Fibroblast of villous mesenchyme (primary cell): ENCODE measurements at places on chromosomes 5 and 9. TPM values are rescaled to one million over a fixed set of nuclear protein-coding genes. Genes with fewer than 3 reads are reported as not detected.
A peak's percentile ranks its signal among the peaks of the same experiment; 100 is the strongest.

DNA sequence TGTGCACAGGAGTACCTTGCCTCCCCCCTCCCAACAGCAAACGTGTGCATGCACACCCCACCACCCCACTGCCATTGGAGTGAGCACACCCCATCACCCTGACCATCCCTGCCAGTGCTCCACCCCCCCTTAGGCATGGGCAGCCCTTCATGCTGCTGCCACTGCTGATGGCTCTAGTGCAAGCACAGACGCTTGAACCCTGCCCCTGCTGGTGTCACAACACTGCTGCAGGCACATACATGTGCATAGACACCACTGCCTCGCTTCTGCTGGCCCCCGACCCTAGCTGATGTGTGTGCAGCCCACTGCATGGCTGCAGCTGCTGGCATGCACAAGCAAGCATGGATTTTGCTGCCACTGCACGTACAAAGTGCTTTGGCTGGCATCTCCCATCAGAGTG is 16.0 kb upstream of the RGS7BP start:
- no peak for DNase-seq

DNA sequence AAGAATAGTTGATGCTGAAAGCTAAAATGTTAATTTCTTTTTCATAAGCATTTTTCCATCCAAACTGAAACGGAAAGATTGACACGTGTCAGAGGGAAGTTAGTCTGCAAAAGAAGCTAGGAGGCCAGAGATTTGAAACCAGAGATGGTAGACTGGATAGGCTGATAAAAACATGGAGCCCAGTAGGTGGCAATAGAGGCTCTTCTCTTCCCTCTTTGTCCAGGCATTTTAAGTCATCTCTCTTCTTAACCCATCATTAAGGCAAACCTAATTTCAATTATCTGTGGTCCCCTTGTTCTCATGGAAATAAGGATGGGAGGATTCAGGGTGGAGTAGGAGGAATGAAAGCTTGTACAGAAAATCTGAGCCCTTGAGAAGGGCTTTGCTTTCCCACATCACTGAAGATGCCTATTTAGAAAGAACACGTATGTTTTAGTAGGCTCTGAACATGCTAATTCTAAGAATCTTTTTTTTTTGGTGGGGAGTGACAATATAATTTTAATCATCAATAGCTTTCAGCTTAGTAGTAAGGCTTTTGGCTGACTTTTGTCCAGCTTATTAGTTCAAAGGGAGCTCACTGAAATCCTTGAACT is 66.6 kb downstream of the ZNF474 start:
- peak; percentile 72 for DNase-seq

GRCh38 chr5:159978358-159978757 is 30.6 kb upstream of the TTC1 start:
- DNase-seq: no peak

DNA sequence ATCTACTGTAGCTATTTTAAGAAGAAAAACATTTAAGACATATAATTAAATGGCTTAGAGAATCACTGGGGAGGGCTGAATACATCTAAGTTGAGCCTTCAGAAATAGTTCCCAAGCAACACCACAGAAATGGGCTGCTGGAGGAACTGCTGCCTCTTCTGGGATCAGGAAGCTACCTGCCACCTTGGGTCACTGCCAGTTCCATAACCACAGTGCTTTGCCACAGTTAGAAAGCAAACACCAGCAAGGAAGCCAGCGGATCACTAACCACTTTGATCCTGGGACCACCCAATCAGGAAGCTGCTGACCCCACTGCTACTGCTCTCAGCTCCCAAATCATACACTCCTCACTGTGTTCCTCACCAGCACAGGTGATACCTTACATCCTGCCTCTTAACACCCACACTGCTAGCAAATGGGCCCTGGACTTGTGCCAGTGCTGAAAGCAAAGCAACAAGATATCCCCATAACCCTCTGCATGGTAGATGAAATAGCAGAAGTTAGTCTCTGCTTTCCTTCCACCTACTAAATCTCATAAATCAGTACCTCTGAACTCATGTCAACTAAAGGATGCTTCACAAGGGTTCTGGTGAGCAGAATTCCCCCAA is 346.9 kb downstream of the DEPDC1B start:
- DNase-seq: no peak

DNA sequence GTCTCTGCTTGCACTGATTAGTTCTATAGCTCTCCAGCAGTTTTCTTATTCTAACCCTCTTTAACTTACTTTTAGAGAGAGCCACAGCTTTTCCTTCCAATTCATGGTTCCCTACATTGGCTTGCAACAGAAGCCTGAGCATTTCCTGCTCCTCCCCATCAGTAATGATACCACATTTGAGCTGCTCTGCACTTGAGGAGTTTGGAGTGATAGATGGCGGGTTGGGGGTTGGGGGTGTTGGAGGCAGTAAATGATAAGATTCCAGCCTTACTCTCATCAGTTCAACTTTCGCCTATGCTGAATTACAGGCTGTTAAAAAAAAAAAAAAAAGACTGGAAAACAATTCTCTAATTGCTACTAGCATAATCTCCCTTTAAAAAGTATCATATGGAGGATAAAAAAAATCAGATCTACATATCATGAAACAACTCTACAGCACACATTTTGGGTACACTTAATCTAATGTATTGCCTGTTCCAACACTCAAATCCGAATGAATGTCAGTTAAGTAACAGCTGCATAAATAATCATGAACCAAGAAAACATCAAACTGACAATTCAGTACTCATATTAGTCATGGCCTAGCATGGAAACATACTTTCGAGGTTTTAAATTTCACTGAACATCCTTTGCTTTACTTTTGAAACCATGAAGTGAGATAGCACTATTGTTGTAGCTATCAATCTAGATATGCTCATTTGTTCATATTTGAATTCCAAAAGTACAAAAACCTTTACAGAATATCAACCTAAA is 224.7 kb downstream of the NFIB start:
- DNase-seq: peak; percentile 1

DNA sequence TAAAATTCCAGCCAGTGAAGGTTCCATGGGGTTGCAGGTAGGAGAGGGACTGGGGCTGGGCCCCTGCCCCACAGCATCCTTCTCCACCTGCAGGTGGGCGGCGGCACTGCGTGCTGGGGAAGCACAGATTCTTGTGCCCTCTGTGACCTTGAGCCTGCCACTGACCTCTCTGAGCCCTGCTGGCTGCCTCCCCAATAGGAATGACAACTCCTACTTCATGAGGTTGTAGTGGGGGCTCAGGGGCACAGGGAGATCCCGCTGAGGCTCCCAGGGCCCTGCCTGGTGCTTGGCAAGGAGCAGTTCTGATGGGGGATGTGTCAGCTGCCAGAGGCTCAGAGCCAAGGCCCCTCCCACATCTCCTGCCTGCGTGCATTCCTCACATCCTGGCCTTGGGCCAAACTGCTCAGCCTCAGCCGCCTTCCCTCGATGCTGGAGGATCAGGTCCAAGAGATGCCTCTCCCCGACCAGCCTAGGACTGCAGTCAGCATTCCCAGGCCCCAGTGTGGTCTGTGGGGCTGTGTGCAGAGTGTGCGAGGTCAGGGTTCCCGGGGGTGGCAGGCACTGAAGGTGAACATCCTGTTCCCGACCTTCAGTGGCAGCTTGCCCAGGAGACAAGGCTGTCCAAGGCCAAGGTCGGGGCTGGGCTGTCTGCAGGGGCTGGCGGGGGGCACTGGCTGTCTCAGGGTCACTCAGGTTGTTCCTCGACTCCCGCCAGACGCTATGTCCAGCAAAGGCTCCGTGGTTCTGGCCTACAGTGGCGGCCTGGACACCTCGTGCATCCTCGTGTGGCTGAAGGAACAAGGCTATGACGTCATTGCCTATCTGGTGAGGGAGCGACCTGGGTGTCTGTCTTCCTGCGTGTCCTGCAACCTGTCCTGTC is 7.0 kb downstream of the ASS1 start:
- peak; percentile 88 for DNase-seq

DNA sequence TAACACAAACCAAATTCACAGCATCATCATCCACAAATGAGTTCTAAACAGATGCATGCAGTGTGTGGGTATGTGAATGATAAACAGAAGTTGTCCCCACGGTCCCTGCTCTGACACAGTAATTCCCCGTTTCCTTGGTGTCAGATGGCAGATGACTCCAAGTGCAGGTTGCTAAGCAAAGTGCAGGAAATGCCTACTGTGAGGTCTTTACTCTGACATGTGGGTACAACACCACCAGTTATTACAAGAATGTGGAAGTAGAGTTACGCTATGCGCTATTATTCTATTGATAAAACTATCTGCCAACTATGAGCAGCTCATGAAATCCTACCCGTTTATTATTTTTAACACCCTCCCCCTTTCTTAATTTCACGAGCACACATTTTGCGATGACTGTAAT is 448.9 kb downstream of the BNC2 start:
- DNase-seq: no peak

- no peak for DNase-seq
Measured at GRCh38 chr5:142117579-142118151, 9.1 kb downstream of the NDFIP1 start.

DNA sequence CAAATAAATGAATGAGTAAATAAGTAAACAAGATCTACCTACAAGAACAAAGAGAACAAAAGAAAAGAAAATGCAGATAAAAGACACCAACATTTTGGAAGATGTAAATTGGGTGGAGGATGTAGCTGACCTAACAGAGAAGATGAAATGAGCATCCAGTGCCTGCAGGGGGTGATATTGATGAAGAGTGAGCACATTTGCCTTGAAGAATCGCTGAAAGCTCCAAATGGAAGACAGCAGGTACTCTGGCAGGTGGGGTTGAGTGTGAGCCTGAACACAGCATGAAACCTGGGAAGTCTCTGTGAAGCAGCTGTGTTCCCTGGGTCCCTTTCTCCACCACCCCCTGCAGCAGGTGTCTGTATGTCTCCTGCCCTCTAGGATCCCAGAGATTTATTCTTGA is 125.6 kb downstream of the NXNL2 start:
- peak; percentile 57 for DNase-seq

DNA sequence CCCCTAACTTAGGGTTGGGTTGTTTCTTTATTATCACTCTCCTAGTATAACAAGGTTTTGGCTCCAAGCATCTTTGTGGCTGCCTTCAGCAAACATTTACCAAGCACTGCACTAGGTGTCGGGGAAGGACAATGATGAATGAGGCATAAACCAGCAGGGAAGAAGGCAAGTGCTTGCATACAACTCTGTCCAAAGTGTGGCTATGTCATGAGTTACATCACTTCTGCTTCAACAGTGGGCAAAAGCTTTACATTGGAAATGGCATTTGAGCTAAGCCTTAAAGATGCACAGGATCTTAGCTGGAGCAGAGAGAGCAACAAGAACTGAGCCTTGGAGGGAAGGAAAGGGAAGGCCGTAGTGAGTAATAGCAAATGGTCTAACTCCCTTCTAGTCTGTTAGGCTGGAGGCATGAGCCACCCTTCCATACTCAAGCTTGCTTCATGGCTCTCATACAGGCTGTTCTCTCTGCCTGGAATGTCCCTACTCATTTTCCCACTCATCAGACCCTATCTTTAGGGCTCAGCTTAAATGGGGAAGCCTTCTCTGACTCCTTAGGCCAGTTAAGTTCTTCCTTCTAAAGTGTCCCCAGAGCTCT is 121.8 kb downstream of the SEMA6A start:
- DNase-seq: no peak

DNA sequence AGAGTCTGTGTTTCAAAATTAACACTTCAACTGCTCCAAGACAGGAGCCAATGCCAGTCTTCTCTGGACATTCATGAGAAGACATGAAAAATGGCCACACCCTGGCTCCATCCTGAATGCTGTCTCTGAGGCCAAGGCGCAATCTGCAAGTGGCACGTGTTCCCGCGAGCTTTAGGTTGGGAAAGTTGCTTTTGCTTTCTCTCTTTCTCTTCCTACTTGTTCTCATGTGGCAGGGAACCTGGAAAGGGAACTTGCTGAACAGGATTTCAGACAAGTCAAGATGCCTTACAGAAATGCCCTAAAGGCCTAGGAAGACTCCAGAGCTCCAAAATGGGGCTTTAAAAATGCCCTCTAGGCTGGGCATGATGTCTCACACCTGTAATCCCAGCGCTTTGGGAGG is 91.9 kb upstream of the OTULINL start:
- no peak for DNase-seq

DNA sequence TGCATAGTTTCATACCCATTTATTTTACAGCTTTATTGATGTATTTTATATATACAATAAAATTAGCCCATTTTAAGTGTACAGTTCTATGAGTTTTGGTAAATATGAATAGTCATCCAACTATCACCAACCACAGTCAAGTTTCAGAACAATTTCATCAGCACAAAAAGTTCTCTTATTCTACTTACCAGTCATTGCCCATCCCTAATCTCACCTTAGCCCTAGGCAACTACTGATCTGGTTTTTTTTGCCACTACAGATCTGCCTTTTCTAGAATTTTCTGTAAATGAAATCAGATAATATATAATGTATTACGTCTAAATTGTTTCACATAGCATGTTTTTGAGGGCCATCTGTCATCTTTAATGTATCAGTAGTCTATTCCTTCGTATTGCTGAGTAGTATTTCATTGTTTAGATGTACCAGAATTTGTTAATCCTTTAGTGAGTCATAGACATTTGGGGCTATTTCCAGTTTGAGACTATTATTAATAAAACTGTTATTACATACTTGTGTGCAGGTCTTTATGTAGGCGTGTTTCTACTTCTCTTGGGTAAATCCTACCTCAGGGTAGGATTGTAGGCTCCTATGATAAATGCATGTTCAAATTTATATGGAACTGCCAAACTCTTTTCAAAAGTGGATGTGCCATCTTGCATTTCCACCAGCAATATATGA is 198.5 kb upstream of the ADAMTSL1 start:
- DNase-seq: no peak

DNA sequence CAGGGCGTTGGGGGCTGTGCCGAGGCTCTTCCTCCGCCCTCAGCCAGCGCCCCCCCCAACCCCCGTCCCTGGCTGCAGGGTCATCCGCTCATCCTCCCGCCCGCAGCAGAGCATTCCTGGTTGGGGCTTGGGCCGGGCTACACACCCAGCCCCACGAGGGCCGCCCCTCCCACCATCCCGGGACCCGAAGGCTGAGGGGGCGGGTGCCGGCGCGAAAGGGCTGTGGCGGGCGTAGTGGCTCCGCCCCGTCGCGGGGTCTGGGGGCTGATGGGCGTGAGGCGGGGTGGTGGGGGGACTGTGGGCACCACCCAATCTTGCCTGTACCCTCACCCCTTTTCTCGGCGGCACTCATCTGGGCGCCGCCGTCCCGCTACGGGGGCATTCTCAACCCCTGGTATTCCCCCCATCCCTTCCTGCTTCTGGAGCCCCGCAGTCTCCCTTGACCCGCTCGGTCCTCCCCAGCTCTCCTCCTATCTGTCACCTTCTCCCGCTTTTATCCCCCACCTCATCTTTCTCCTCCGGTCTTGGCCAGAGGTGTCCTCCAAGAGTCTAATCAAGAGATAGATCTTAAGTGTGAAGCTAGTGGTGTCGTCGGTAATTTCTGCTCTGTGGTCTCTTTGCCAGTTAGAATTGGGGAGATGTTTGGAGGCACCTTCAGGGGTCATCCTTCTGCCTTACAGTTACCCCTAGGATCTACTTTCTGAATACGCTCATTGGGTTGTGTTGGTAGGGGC is 1.6 kb downstream of the FER start:
- no peak for DNase-seq

GRCh38 chr9:131651599-131651998 is 88.3 kb downstream of the RAPGEF1 start:
- peak; percentile 70 for DNase-seq

GRCh38 chr5:103744159-103744558 is 181.6 kb upstream of the NUDT12 start:
- DNase-seq: peak; percentile 39

- DNase-seq: no peak
Measured at GRCh38 chr5:45691656-45692055, 4.5 kb downstream of the HCN1 start.

NDST1 gene
- 87.2 and 89.5 TPM in 2 replicates for total RNA-seq

RC3H2 gene
- total RNA-seq: 52.8 and 67.8 TPM in 2 replicates

SMIM33 gene
- total RNA-seq: not detected in 2 replicates

SLC4A9 gene
- not detected in 2 replicates for total RNA-seq

SNX18 gene
- 51.0 and 51.2 TPM in 2 replicates for total RNA-seq

MYMK gene
- not detected in 2 replicates for total RNA-seq

CDKN2B-AS1 gene
- 5.2 and 9.5 TPM in 2 replicates for total RNA-seq
